MV-4-11 (cell line): ENCODE measurements at places on chromosomes 11 and 22.

GRCh38 chr22:27765706-27766291, 35.8 kb downstream of the MN1 start:
- DNase-seq: no peak

DNA sequence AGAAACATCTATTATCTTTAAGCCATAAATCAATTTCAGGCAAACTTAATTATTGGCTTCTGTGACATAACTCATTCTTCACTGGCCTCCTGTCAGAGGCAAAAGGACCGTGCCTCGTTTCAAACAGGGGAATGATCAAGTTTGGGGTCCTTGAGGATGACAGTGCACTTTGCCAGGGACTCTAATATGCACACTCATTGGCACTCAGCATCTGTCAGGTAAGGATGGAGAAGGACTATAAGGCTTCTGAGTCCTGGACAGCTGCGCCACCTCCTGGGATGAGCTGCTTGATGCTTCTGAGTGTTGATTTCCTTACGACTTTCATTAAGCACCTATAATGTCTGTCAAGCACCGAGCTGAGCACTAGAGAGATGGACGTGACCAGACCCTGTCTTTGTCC, 20.2 kb downstream of the BPIFC start:
- DNase-seq: peak; percentile 13

DNA sequence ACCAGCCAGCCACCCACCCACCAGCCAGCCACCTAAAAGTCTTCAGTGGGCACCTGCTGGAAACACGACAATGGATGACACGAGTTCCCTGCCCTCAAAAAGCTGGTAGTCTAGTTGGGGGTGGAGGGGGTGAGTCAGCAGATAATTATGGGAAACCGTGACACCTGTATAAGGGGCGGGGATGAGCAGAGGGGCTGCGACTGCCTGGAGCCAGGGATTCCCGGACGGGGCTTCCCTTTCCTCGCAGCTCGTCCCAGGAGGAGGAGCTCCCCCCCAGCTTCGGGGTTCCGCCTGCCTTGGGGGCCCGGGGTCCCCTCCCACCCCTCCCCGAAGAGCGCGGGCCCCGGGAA, 2.3 kb upstream of the RTN4RL2 start:
- DNase-seq: no peak

DNA sequence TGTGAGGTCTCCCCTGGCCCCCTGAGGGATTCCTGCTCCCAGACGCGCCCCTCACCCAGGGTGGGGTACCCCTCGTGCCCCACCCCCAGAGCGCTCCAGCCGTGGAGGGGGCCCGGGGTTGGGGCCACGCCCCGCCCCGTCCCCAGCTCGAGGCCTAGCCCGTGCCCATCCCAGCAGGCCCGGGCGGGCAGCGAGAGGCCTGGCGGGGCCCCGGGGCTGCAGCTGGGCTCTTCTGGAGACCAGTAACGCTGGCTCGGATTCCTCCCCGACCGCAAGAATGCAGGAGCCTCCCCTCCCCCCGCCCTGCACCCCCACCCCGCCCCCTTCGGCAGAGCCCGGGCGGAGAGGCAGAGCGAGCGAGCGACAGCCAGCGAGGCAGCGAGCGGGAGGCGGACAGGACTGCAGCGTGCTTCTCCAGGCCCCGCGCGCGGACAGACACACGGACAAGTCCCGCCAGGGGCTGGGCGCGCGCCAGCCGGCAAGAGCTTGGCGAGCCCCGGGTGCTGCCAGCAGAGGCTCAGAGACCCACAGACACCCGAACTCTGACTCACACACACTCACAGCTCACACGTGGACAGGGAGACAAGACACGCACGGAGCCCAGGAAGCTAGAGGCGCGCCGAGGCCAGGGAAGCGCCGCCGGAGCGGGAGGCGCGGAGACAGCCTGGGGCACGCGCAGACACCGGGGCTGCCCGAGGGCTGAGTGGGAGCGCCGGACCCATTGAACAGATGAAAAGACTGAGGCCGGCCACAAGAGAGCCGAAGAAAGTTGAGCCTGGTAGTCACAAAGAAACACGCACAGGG, 15.2 kb downstream of the BCL9L start:
- peak; percentile 58 for DNase-seq

- no peak for DNase-seq
Measured at GRCh38 chr11:58495906-58496305, 12.0 kb downstream of the OR5B21 start.

- DNase-seq: no peak
Measured at GRCh38 chr11:133676265-133676664, 144.0 kb upstream of the OPCML start.
